ENCODE measurements at places on chromosomes 11 and 22. TPM values are rescaled to one million over a fixed set of nuclear protein-coding genes. Genes with fewer than 3 reads are reported as not detected.
A peak's percentile ranks its signal among the peaks of the same experiment; 100 is the strongest.

GRCh38 chr11:26090651-26091050, 241.3 kb upstream of the ANO3 start:
- no peak for DNase-seq

GRCh38 chr11:35367491-35367890, 51.9 kb downstream of the SLC1A2 start:
- no peak for DNase-seq

DNA sequence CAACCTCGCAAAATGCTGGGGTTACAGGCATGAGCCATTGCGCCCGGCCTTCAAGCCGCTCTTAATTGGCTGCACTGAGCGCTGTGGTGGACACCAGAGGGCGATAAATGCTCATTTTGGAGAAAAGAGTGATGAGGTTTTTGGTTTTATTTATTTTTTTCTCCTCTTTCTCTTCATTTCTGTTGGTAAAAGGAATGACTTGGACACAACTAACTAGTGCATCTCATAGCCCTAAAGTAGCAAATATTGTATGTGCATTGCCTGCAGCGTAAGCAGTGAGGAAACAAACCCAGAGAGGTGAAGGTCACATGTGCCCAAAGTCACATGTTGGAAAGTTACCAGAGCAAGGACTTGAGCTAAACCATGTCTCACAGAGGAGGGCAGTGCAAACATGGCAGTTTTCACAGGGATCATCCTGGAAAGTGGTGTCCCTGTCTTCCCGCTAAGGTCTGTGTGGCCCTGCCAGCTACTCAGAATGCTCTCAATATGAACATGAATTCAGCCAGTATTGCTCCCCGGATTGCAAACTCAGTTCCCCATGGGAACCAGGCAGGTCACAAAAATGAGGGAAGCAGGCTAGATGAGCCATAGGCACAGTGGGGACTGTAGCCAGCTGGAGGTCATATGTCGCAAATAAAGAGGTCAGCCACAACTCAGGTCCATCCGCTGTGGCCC, 8.6 kb upstream of the CD82 start:
- no peak for DNase-seq

DNA sequence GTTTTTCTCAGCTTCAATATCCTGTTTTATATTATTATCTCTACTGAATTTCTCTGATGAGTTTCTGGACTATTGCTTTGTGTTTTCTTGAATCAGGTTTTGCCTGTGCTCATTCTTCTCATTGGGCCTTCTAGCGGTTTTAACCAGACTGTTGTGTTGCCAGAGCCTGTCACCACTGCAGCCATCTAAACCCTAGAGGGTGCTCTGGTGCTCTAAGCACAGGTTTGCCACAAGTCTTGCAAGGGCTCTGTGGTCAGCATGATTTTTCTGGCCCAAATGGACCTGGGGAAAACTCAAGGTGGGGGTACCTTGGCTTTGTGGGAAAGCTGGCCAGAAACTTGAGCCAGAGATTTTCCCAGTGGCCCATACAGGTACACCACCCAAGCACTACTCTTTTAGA, 52.4 kb upstream of the TYR start:
- DNase-seq: peak; percentile 16

DNA sequence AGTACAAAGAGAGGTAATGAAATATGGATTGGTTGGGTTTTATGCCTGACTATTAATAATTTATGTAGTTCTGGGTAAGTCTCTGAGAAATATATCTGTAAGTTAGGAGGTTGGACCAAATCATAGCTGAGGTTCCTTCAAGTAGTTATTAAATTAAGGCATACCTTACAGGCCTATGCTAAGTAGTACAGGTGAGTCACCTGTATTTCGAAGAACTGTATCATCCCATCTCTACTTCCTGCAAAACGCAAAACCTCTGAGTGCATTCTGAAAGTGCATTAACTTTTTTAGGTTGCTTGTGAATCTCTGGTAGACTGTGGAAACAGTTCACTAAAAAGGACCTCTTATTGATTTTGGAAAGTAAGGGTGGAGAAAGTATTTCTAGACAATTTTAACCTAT, 37.1 kb downstream of the APOL5 start:
- no peak for DNase-seq

DNA sequence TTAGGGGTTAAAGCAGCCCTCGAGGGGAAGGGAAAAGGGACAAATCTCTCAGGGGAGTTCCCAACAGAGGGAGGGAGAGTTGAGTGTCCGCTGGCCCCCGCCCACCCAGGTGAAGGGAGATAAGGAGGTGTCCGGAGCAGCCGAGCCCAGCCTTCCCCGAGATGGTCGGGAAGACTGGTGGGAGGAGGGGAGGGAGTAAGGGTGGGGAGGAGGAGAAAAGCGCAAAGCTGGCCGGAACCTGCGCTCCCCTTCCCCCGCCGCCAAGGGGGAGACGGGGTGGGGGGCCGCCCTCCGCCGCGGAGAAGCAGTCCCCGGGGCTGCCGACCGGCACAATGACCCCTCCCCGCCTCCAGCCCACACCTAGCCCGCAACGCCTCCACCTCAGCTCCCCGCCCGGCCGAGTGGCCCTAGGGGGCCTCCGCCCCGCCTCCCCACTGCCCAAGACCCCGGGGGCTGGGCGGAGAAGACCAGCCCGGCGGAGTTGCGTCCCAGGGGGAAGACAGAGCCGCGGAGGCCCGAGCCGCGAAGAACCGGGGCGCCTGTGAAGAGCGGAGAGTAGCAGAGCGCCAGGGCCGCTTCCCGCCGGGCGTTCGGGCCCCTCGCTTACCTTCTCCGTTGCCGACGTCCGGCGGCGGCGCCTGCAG, 479 bp downstream of the RSF1 start:
- peak; percentile 83 for DNase-seq

DNA sequence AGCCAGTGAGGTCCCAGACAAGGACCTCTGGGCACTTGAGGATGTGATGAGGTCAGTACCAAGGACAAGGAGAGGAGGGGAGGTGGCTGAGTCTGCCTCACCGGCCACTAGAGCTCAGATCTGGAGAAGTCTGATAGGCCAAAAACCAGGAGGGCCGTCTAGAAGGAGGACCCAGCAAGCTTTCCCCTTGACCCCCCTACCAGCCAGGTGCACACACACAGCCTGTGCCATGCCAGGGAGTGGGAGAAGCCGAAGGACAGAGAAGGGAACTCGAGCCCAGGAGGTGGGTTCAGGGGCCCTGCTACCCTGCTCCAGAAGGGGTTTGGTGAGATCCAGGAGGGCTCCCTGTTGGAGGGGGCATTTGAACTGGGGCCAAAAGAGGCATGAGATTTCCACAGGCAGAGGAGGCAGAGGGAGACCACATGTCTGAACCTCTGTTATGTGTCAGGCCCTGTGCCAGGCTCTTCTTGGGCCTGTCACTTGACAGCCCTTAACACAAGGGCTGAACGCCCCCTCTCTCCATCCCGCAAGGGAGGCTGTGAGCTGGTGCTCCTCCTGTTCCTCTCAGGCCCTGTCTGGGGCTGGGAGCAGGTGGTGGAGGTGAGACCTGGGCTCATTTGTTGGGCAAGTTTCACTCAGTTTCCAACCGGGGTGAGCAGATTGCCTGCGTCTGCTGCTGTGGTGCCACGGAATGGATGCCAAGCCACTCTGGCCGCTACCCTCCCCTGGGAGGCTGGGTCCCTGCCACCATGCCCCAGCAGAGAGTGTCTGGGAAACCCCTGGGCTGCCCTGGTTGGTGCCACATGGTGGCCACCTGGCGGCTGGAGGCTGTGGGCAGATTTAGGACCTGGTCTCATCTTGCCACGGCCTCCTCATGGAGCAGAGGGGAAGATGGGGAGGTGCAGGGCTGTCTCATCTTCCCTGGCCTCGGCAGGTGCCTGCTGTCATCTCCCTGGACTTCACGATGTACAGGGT, 65.2 kb downstream of the MPPED1 start:
- DNase-seq: peak; percentile 60

- DNase-seq: peak; percentile 85
These were observed 3.8 kb upstream of the FLI1 start for GRCh38 chr11:128689948-128690664.

- DNase-seq: no peak
These were observed 1327.0 kb downstream of the BRD1 start for GRCh38 chr22:48500471-48501230.

GRCh38 chr11:103480421-103480820, 371.2 kb downstream of the DYNC2H1 start:
- no peak for DNase-seq

- no peak for DNase-seq
These were observed 635 bp upstream of the GRK3 start for GRCh38 chr22:25563761-25564319.

The NLRP14 gene
- not detected for total RNA-seq

The GGTLC3 gene
- not detected for total RNA-seq

The MMP8 gene
- total RNA-seq: 1.2 TPM

The RIBC2 gene
- 0.42 TPM for total RNA-seq
